Right lung (tissue), 10 donors: ENCODE measurements at places on chromosomes 7 and 10. TPM values are rescaled to one million over a fixed set of nuclear protein-coding genes. Genes with fewer than 3 reads are reported as not detected.

The SPDYE2 gene
- polyA plus RNA-seq: 6.1 TPM

DNA sequence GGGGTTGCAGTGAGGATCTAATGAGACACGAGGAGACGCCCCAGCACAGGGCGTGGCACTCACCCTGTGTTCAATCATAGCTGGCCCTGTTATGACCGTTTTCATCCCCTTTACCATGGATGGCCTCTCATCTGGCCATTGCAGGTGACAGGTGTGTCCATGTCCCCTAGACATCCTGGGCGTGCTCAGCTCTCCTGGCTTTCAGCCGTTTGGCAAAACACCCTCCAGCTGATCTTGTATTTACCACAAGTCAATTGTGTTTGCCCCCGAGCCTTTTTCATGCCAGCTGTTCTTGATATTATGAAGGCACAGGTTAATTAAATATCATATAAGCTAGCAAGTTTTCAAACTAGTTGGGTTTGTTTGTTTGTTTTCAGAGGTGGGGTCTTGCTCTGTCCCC lies 97.1 kb downstream of the CHST15 start:
- no peak for DNase-seq

DNA sequence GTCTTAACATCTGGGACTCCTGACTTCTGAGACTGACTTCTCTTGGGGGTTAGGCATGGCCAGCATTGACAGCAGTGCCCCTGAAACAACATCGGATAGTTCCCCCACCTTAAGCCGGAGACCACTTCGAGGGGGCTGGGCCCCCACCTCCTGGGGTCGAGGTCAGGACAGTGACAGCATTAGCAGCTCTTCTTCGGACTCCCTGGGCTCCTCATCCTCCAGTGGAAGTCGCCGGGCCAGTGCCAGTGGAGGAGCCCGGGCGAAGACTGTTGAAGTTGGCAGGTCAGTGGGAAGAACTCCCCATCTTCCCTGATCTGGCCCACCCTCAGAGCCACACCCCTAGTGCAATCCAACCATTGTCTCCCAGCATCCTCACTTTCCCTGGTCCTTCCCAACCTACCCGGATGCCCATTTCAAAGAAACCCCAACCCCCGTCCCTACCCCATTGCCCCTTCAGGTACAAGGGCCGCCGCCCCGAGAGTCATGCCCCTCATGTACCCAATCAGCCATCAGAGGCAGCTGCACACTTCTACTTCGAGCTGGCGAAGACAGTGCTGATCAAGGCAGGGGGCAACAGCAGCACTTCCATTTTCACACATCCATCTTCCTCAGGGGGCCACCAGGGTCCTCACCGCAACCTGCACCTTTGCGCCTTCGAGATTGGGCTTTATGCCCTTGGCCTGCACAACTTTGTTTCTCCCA lies 12.1 kb downstream of the ZSWIM8 start:
- DNase-seq: no peak

- DNase-seq: no peak
Observed at GRCh38 chr7:86930554-86931307, 128.7 kb downstream of the ELAPOR2 start.

GRCh38 chr7:140656548-140657515 lies 15.9 kb upstream of the ADCK2 start:
- peak; percentile 62 for DNase-seq

GRCh38 chr10:87092376-87092860 lies 2.2 kb downstream of the GLUD1 start:
- peak; percentile 53 for DNase-seq

DNA sequence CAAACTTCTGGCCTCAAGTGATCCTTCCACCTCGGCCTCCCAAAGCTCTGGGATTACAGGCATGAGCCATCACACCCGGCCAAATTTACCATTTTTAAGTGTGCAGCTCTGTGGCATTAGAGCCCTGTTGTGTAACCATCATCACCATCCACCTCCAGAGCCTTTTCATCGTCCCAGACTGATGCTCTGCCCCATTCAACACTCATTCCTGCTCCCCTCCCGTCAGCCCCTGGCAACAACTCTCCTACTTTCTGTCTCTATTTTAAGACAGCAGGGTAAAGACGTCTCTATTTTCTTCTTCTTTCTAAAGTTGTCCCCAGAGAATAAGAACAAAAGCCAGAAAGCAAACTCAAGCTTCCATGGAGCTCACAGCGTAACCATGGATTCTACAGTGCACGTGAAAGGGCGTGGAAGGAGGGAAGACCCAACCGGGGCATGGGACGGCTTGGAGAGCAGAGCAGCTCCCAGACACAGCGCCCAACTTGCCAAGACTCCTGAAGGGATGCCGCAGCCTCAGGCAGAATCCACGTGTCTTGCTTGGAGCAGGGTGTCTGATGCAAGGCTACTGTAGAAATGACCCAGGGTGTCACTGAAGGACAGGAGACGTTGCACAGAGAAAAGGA lies 42.7 kb upstream of the PITRM1 start:
- no peak for DNase-seq

DNA sequence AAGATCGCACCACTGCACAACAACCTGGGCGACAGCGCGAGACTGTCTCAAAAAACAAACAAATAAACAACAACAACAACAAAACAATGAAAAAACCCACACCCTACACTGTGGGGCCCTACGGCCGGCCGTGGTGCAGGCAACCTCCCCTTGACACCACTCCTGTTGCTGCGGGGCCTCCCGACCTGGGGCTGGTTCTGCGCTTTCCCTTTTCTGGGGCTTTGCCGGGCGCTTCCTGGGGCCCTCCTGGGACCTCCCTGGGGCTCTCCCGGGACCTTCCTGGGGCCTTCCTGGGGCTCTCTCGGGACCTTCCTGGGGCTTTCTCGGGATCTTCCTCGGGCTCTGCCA lies 46.6 kb downstream of the INSIG1 start:
- no peak for DNase-seq

GRCh38 chr10:117260084-117260483 lies 19.2 kb downstream of the SLC18A2 start:
- DNase-seq: no peak

- DNase-seq: peak; percentile 50
Observed at GRCh38 chr7:139871331-139871730, 42.3 kb downstream of the TBXAS1 start.

The AGAP4 gene
- 38.8 TPM for polyA plus RNA-seq

DNA sequence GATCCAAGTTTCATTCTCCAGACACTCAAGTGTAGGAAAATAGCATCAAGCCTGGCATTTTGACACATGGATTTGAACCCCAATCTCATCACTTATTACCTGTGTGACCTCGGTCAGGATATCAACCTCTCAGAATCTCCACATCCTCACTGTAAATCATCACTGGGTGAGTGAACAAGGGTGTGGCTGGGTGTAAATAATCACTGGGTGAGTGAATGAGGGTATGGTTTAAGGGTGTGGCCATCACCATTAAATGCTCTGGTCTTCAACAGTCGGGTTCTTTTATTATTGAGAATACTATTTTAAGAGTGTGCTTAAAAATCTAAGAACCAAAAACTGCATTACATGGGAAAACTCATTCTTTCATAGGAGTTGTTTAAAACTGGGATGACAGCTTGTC lies 200.1 kb downstream of the DOCK4 start:
- no peak for DNase-seq

The EXOC6 gene
- 22.6 TPM for polyA plus RNA-seq

The AKR1C4 gene
- not detected for polyA plus RNA-seq

The FAM53B gene
- polyA plus RNA-seq: 19.2 TPM

The ZNF107 gene
- 9.9 TPM for polyA plus RNA-seq

DNA sequence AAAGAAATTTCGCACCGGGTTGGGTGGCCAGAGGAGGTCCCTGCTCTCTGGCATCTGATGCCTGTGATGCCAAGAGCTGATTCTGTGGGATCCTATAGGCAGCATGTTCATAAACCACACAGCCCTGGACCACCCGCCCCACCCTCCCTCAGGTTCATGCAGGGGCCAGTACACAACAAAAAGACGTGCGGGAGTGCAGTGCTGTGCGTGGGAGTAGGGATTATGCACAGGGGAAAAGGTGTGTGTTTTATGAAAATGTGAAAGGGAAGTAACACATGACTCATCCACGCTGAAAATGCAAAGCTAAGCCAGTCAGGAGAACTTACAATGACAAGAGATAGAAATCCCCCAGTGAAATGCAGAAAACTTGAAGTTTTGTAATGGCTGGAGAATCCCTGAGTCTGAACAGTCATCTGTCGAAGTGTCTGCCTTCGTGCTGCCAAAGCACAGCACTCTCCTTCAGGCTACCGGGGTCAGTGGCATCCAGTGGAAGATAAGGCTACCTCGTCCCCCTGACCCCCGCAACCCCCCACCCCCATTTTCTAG lies 1.1 kb downstream of the KIAA1217 start:
- no peak for DNase-seq

The HABP2 gene
- polyA plus RNA-seq: 1.3 TPM

- DNase-seq: no peak
Observed at GRCh38 chr10:13767676-13768178, 181.0 kb downstream of the PRPF18 start.

GRCh38 chr10:130834170-130834569 lies 477.4 kb downstream of the TCERG1L start:
- DNase-seq: no peak

The CCDC71L gene
- polyA plus RNA-seq: 6.8 TPM
